ENCODE measurements at places on chromosomes 1 and 21.

DNA sequence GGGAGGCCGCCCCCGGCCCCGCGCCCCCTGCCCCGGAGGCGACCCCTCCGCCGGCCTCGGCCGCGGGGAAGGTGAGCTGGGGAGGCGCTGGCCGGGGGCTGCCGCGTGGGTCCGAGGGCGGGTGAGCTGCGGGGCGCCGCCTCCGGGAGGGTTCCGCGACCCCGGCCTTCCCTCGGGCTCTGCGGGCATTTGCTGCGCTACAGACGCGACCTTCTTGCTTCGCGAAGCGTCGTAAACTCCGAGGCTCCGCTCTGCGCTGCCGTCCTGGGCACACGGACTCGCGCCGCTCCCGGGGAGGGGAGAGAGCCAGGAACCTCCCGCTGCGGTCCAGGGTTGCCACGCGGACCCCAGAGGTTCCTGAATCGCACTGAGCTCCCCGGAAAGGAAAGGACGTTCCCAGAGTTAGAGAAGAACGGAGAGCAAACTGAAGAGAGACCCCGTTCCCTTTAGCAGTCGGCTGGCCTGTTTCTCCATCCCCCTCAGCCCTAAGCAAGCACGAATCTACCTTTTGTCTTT, 345 bp downstream of the SLX9 start:
- no peak for DNase-seq

DNA sequence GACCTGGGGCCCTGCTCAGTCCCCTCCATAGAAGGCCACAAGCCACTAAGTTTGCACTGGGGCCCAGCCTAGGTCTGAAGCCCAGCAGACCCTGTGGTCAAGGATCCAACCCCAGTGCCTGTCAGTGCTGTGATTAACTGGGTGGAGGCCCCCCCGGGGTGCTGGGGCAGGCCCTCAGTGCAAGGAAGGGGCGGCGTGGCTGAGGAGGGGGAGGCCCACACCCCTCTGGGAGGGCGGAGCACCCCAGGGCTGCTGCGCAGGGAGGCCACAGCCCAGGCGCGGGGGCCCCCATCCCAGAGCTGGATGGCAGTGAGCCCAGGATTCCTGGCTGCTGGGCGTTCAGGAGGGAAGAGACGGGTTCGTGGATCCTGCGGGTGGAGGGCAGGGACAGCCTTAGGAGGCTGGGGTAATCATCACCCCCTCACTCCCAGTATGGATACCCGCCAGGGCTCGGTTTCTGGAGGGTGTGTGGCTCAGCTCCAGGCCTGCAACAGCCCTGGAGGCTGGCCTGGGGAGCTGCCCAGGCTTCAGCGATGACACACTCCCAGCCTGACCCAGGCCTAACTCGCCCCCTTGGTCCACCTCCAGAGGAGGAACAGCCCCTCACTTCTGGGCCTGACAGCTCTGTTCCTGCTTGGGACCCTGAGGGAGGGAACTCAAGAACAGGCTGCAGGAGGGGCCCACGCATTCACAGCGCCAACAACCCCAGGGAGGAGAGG, 890 bp downstream of the GJC2 start:
- DNase-seq, result no peak

DNA sequence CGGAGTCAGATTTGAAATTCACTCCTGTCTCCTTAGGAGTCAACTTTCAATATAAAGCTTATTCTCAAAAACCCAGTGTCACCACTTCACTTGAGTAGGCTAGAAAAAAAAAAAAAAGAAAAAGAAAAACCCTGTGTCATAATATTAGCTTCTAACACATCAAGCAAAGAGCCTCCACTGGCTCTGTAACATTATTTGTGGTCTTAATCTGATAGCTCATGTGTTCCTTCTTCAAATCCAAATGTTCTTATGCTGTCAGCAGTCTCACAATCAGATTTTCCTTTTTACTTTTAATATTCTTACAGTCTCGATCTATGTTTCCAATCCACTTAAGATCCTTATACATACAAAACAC, 26.1 kb upstream of the PSMG1 start:
- no peak for DNase-seq

DNA sequence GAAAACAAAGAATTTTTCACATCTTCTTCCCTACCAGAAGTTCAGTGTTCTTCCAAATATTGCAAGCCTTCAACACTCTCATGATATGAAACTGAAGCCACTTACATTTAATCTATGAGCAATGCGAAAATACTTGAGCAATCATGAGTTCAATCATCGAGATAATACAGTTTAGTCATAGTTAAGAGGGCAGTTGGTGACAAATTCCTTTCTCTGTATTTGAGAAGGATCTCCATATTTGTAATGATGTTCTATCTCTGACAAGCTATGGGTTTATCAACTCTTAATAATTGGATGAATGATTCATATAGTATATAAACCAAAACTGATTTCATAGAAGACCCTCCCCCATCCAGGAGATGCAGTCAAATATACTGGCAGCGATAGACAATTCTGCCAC, 29.7 kb upstream of the PYHIN1 start:
- DNase-seq, result no peak

GRCh38 chr21:39866093-39866492, 1.1 kb upstream of the PCP4 start:
- no peak for DNase-seq

DNA sequence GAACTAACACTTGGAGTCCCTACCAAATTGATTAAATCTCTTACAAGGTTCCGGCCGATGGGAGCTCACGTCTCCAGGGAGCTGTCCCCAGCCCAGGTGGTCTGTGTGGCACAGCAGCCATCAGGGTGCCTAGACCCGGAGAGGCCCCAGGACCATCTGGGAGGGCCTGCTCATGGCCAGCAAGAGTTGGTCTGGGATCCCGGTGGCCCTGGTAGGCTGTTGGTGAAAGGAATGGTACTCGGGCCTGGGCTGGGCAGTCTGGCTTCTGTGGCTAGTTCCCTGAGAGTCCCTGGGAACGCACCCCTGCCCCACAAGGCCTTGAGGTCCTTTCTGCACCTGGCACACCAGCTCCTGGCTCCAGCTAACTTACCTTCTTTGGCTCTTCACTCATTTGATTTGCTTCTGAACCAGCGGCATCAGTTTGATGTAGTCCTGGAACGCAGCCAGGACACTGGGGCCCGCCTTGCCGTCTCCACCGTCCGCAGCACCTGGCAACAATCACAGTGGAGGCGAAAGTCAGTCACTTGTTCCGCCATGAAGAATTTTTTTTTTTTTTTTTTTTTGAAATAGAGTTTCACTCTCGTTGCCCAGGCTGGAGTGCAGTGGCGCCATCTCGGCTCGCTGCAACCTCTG, 62.5 kb downstream of the SCCPDH start:
- DNase-seq, result no peak

- no peak for DNase-seq
Observed at GRCh38 chr1:33736496-33736895, 127.4 kb upstream of the HMGB4 start.

- no peak for DNase-seq
Observed at GRCh38 chr1:78520216-78520615, 29.4 kb downstream of the PTGFR start.

DNA sequence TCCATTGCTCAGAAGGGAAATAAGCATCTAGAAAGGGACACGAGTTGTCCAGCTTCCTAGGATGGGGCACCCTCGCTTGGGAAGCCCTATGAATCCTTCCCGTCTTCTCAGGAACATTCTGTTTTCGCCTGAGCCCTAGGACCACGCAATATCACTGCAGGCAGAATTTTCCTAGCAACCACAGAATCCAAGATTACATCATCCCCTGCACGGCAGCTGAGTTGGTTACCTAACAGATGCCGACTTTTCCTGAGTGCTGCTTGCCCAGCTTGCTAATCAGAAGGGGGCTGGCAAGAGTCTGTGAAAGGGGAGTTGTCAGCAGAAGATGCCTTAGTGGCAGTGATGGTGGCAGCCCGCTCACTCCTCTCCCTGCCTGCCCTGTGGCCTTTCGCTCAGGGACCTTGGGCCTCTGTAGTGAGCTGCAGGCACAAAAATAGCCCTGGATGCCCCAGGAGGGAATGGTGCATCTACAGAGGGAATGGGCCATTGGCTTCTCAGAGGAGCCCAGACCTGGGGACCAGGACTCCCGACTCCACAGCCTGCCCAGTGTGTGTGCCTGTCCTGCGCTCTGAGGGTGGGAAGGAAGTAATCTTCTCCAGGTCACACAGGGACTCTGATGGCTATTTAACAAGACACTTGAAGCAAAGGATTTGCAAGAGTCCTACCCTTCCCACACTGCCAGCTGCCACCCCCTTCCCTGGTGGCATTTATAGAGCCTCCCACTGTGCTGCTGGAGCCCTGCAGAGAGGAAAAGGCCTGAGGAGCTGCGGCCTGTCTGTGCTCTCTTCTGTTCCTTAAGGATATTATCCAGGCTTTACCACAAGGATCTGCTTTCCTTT, 28.9 kb upstream of the CLSTN1 start:
- DNase-seq, result no peak

DNA sequence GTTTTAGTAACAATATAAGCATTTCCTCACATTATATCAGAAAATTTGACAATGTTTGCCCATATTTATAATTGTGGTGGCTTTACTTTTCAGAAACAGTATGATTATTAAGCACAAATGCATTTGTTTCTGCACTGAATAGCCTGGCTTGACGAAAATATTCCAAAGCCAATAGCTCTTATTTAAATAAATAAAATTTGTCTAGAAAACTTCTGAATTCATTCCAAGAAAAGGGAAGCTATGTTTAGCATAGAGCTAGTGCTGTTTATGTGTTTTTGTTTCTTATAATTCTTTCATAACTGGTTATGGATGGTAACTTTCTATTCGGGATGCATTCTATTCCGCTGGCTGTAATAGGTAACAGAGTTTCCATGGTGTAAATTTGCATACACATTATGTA, 268.6 kb downstream of the PTBP2 start:
- DNase-seq, result no peak

DNA sequence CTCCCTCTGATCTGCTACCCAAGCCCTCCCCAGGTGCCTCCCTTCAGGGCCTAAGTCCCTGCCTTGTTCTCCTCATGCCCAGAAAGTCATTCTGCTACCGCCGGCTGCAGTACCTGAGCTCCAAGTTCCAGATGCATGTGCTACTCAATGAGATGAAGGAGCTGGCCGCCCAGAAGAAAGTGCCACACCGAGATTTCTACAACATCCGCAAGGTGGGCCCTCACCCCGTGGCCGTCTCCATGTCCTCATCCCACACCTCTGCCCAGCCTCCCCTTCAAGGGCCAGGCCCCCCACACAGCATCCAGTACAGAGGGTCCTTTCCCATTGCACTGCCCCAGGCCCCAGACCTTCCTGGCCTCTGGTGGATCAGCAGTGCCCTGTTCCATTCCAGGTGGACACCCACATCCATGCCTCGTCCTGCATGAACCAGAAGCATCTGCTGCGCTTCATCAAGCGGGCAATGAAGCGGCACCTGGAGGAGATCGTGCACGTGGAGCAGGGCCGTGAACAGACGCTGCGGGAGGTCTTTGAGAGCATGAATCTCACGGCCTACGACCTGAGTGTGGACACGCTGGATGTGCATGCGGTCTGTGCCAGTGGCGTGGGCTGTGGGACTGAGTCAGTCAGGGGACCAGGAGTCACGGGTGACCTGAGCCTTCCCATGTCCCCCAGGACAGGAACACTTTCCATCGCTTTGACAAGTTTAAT, 8.2 kb downstream of the AMPD2 start:
- DNase-seq, result no peak

DNA sequence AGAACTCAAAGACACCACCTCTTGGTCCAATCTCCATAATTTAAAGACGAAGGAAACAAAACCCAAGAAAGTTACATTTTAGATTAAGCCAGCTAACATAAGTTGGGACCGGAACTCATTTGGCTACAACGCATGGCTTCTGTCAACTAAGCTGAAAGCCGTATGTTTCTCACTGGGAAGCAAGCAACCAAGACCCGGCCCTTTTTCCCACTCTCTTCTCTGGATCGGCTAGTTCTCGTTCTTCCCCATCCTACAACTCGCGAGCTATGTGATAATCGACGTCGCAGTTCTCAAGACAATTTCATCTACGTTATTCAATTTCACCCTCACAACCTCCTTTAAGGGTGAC, 601 bp downstream of the CCT8 start:
- DNase-seq, result no peak

DNA sequence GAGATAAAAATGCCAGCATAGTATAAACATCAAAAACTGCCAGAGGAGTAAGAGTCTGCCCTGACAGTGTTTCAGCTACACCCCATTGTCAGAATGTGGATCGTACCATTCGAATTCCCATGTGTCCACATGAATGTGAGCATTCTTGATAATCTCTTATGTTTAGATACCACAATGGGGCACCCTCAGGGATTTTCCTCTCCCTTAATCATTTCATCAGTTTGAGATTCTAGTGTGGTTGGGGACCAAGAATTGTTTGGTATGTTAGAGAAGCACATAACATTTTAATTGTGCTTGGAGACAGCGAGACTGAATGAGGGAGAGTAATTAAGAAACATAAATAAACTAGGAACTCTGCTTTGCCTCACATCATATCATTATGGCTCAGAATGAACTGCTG, 120.2 kb downstream of the ZC3H11B start:
- no peak for DNase-seq

GRCh38 chr1:46067652-46068051, 64.8 kb downstream of the PIK3R3 start:
- no peak for DNase-seq

- DNase-seq, result no peak
Observed at GRCh38 chr1:219067350-219067712, 106.3 kb upstream of the LYPLAL1 start.

- DNase-seq, result no peak
Observed at GRCh38 chr1:33050221-33051076, 13.8 kb upstream of the AK2 start.

GRCh38 chr1:230794871-230795605, 47.9 kb downstream of the CAPN9 start:
- no peak for DNase-seq

DNA sequence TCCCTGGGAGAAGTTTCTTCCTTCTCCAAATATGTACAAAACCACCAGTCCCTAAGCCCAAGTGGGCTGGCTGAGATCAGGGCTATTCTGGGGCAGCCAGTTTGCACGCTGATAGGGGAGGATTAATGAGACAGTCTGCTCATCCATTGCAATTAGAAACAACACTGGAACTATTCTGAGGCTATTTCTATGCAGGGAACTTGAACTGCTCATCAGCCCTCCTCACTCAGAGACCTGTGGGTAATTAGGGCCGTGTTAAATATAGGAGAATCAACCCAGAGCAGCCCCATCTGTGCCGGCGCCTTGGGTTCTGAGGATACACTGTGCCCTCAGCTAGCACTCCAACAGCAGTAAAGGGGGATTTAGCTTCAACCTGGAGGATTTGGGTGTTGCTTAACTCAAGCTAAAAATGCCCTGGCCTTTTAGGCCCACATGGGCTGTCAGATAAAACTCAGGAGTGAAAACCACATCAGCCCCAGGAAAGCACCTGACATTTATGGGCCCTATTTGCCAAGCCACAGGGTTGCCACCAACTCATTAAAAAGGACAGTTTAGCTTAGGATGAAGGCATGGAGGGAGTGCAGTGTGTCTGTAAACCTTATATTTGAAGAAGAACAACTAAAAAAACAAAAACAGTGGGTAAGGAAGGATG, 53.9 kb downstream of the DUSP10 start:
- no peak for DNase-seq

- no peak for DNase-seq
Observed at GRCh38 chr1:205444931-205445645, 10.8 kb downstream of the BLACAT1 start.

- DNase-seq, result no peak
Observed at GRCh38 chr1:170205301-170205700, 59.5 kb downstream of the NTMT2 start.

- no peak for DNase-seq
Observed at GRCh38 chr1:27379564-27380122, 3.5 kb downstream of the CD164L2 start.

Measured in stimulated activated CD8-positive, alpha-beta memory T cell treated with anti-CD3 and anti-CD28 coated beads, Interleukin-15, amount 100 ng/mL, for 4 hours (primary cell).